Activated CD4-positive, alpha-beta T cell treated with anti-CD3 and anti-CD28 coated beads, Interleukin-2, amount 50 U/mL, for 4 hours (primary cell): ENCODE measurements at places on chromosomes 11 and 22.

DNA sequence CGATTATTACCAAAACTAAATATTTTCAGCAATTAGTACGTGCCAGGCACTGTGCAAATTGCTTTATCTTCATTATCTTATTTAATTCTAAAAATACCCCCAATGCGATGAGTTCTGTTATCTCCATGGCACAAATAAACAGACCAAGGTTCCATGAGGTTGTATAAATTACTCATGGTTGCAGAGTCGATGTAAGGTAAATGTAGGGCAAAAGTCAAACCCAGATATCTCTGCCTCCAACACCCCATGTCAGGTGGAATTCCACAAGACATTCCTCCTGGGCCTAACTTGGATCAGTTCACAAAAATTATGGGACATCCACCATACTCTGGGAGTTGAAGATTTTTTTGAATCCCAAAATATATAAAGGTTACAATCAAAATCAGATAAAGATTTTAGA lies 43.7 kb downstream of the ISX start:
- DNase-seq, result no peak

DNA sequence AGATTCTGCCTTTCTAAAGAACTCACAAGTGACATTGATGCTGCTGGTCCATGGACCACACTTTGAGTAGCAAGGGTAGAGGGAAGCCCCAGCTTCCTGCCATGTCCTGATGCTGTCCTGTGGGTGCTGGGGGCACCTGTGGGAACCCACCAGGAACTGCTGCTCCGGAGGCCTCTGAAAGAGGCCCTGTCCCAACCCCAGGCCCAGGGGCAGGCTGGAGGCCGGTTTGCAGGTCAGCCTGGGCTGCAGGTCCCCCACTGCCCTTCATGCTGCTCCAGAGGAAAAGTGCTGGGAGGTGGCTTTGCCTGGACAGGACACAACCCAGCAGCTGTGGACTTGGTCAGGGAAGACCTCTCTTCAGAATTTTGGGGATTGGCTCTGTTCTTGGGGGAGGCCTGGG lies 44.8 kb upstream of the SLC22A12 start:
- DNase-seq, result no peak

GRCh38 chr22:20550851-20551744 lies 43.7 kb downstream of the MED15 start:
- peak; percentile 49 for DNase-seq

DNA sequence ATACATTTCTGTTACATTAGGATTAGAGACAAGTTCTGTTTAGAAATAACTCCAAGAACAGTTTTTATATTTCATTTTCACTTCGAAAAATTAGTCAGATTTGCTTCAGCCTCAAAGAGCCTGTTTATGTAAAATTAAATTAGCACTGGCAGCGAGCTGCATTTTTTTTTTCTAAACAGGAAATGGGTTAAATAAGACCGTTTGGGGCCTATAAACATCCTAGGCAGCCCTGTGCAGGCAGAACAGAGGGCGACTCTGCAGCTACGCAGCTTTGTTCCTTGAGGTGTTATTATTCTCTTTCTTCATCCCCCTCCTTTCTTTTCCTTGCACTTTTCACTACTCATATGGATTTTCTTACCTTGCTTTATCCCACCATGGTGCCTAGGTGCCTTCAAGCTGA lies 48.7 kb downstream of the CWC15 start:
- DNase-seq, result no peak

- DNase-seq, result no peak
Observed at GRCh38 chr11:127711748-127712147, 711.2 kb upstream of the KIRREL3 start.

DNA sequence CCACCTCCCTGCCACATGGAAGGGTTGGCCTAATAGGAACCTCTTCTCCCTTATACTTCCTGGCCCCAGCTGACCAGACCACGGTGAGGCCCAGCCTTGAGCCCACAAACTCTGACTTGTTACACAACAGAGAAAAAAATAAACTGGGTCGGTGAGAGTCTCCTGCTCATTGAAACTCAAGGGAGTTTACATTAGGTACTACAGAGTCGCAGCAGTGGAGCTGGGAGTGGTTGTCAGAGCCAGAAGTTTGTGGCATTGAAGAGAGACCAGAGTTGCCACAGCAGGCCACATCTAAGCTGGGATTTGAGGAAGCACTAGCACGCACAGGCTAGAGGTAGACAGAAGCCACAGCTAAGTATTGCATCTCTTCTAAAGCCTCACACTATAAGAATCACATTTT lies 296.2 kb downstream of the DDX10 start:
- no peak for DNase-seq

DNA sequence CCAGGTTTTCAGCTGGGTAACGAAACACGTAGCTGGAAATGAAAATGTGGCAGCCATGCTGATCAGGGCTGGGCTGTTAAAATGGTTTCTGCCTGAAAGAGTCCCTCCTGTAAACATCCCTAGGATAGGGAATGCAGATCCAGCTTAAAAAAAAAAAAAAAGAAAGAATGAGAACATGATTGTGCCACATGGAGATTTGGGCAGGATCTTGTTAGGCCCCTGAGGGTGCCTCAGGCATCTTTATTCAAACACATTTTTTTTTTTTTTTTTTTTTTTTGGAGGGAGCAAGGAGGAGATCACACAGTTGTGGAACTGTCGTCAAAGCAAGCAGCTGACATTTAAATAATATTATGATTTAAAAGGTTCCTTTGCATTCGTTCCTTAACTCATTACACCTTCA lies 900.3 kb downstream of the OPCML start:
- no peak for DNase-seq

- DNase-seq, result no peak
Observed at GRCh38 chr11:112195951-112196351, 20.6 kb downstream of the BCO2 start.

DNA sequence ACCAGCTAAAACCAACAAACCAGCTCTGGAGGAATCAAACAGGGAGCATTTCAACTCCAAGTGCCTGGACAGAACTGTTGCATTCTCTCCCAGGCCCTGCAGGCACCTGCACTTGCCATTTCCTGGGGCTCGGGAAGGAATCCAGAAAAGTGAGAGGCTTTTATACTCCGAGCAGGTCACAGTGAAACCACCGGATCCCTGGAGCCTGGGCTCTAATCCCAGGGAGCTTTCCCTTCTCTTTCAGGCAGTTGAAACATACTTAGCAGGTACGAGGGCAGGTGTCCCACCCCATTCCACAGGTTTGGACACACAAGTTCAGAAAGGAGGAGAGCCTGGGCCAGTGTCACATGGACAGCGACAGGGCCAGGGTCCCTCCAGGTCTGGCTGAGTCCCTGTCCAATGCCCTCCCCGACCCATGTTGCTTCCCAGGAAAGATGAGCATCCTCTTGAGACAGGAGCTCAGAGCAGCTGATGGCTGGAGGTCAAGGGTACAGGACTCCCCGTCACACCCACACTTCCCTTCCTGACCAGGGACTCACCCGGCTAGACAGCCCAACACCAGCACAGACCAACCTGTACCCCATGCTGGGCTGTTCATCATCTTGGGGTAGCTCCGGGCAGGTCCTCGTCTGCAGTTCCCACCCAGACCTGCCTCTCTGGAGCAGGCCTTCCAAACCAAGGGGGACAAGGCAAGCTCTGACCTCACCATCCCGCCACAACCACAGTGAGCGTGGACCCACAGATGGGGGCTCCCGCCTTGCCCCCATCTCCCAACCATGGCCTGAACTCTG lies 49.9 kb upstream of the CD5 start:
- no peak for DNase-seq

- no peak for DNase-seq
Observed at GRCh38 chr22:24593836-24594568, 1.1 kb upstream of the LRRC75B start.

DNA sequence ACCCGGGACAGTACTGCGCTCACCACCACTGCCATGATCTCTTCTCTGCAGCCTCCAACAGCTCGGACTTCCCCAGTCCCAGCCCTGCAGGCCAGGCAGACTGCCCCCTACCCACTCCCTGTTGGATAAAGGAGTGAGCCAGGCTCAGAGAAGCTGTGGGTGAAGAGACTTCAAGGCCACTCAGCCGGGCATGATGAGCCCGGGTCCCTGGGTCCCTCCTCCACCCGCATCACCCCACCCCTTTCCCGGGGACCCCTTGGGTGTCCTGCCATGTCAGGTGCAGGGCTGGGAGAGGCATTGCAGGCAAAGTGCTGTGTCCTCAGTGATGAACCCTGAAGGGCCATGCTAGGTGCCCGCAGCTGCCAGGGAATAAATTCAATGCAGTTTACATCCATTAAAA lies 14.5 kb downstream of the LSP1 start:
- DNase-seq, result no peak

DNA sequence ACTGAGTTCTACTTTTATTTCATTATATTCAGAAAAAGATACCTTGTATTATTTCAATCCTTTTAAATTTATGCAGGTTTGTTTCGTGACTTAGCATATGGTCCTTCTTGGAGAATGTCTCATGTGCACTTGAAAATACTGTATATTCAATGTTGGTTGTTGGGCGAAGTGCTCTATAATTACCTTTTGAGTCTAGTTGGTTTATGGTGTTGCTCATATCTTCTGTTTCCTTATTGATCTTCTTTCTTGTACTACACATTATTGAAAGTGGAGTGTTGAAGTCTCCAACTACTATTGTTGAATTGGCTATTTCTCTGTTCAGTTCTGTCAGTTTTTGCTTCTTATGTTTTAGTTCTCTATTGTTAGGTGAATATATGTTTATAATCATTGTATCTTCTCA lies 90.4 kb downstream of the KCNQ1OT1 start:
- no peak for DNase-seq

DNA sequence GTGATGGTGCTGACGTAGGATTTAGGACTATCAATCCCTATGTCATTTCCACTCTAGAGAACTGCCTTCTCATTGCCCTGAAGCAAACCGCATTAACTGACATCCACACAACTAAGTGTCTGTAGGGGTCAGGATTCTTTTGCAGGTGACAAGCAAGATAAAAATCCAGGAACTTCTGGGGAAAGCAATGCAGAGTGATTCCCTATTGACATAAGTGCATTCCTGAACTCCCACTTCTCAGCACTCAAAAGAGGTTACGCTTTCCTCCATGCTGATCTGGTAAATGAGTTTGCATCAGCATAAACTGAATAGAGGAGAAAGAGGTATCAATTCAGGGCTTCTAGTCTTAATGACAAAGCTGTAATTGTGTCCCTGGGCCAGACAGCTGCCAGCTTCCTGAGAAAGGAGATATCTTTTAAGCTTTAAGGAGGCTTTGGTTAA lies 224.6 kb upstream of the ISX start:
- DNase-seq, result no peak

GRCh38 chr22:17827466-17827865 lies 53.2 kb upstream of the BID start:
- DNase-seq, result no peak

GRCh38 chr22:26168330-26168851 lies 871 bp upstream of the SEZ6L start:
- no peak for DNase-seq

DNA sequence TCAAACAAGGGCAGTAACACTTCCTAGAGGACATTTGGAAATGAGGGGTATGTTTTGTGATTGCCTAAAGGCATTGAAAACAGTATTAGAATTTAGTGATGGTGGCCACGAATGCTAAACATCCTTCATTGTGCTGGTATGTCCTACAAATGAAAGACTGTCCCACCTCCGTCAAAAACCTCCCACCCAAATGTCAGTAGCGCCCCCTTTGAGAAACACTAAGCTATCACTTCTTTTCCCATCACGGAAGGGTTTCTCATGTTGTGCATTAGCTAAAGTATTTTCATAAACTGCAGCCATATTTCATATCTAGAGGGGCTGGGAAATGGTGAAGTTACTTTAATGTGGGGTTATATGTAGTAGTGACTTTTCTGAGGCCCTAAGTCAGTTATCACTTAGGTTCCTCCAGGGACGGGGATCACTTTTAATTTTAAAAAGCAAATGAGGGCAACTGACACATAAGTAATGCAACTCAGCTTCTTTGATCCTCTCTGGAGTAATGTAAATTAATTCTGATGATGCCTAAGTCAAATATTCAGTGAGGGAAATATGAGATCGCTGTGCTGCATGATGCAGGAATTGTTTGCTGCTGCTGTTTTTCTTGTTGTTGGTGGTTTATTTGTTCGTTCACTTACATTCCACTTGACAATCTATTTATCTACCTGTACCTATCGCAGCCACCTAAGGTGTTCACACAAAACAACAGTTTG lies 1403.4 kb upstream of the TENM4 start:
- DNase-seq, result no peak

- no peak for DNase-seq
Observed at GRCh38 chr11:103111400-103111799, 2.2 kb downstream of the DYNC2H1 start.

DNA sequence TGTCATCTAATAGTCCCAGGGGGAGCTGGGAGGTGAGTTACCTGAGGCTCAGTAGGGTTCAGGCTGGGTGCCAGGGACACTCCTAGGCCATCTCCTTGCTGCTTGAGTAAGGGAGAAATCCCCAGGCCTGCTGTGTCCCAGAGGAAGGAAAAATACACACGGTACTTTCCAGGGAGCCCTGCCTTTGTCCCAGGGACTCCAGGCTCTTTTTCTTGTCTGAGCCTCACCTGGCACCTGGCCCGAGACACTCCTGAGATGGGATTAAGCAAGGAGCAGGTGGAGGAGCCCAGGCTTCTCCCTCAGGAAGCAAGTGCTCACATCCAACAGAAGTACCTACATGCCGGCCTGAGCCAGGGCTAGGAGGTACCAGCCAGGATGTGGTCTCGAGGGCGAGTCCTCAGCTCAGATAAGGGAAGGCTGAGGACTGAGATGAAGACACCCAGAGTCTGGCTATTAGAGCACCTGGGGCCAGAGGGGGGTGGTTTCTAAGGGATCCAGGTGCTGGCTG lies 899 bp upstream of the KLHDC7B start:
- no peak for DNase-seq

GRCh38 chr11:90699791-90700400 lies 477.0 kb upstream of the CHORDC1 start:
- DNase-seq, result no peak

GRCh38 chr11:42536611-42537360 lies 775.0 kb upstream of the API5 start:
- no peak for DNase-seq

DNA sequence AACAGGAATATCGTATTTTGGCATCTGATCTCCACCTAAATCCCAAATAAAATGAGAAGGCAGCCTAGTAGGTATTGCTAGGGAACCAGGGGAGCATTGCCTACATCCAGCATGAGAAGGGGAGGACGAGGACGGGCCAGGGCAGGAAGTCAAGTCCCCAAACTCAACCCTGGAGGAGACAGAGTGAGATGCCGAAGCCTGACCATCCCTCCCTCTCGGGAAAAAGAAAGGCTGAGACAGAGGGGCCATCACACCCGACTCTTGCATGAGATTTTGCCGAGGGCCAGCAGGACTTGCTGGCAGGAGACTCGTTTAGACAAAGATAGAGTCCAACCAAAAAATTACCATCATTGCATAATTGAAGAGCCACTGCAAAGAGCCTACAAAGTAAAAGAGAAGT lies 50.2 kb upstream of the SPATA19 start:
- no peak for DNase-seq

DNA sequence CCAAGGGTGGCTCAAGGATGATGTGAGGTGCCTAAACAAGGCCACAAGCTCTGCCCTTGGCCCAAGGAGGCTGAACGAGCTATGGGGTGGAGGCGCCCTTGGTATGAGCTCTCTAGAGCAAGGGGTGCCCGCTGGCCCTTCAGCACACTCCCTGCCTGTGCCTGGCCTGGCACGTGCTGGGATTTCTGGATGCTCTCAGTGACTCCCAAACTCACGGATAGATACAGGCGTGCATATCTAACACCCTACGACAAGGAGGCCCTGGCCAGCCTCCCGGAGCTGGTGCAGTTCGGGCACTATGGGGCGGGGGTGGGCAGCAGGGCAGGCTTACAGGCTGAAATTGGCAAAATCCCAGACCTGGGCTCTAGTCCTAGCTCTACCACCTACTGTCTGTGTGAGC lies 30.6 kb downstream of the SCUBE1 start:
- no peak for DNase-seq

GRCh38 chr11:409600-410483 lies 5.0 kb downstream of the SIGIRR start:
- DNase-seq, result no peak

- no peak for DNase-seq
Observed at GRCh38 chr11:97009613-97010012, 619.8 kb downstream of the JRKL start.
